ENCODE measurements at places on chromosomes 3 and 15. TPM values are rescaled to one million over a fixed set of nuclear protein-coding genes. Genes with fewer than 3 reads are reported as not detected.

GRCh38 chr3:150635076-150635475 is 32.0 kb downstream of the SELENOT start:
- no peak for DNase-seq

Gene ACAN
- total RNA-seq: 12.7 TPM

- no peak for DNase-seq
Measured at GRCh38 chr3:50466177-50466576, 37.3 kb downstream of the CACNA2D2 start.

DNA sequence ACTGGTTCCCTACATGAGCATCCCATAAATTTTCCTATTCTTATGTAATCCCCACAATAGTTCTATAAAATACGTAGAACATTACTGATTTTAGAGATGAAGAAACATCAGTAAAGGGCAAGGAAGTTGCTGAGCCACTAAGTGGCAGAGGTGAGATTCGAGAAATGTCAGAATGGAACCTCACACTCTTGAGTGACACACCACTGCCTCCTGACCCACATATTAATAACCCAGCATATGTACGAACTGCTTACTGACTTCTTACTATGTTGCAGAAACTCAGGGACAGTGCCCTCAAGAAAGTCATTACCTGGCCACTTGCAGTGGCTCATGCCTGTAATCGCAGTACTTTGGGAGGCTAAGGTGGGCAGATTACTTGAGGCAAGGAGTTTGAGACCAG is 1022.4 kb downstream of the FHIT start:
- DNase-seq: no peak

Gene CDV3
- 166 TPM for total RNA-seq

GRCh38 chr15:35753486-35753885 is 207.5 kb upstream of the DPH6 start:
- no peak for DNase-seq

GRCh38 chr3:27147215-27147614 is 222.0 kb downstream of the NEK10 start:
- DNase-seq: no peak

GRCh38 chr3:106421909-106422308 is 553.1 kb upstream of the CBLB start:
- peak; percentile 3 for DNase-seq

GRCh38 chr3:169663951-169664820 is 674 bp upstream of the MECOM start:
- peak; percentile 90 for DNase-seq

GRCh38 chr3:106913966-106914365 is 463.3 kb upstream of the CCDC54 start:
- DNase-seq: no peak

- no peak for DNase-seq
Measured at GRCh38 chr3:155741603-155742002, 3.3 kb downstream of the PLCH1 start.

Gene LRRC31
- not detected for total RNA-seq

DNA sequence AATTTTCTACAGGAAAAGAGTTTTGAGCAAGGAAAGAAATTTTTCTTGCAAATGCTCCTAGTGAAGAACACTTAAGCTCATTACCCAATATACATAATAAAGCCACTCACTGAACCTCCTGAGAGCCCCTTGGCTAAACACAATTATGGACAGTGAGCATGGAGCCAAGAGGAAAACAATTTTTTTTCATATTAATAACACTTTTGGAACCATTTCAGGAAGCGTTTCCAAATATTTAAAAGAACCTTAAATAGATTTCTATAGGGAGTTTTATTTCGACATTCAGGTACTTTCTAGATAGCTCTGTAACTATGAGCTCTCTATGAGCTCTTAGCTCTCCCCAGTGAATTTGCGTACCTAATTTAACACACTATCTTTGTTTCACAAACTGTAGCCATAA is 581.1 kb downstream of the ZNF385D start:
- no peak for DNase-seq

DNA sequence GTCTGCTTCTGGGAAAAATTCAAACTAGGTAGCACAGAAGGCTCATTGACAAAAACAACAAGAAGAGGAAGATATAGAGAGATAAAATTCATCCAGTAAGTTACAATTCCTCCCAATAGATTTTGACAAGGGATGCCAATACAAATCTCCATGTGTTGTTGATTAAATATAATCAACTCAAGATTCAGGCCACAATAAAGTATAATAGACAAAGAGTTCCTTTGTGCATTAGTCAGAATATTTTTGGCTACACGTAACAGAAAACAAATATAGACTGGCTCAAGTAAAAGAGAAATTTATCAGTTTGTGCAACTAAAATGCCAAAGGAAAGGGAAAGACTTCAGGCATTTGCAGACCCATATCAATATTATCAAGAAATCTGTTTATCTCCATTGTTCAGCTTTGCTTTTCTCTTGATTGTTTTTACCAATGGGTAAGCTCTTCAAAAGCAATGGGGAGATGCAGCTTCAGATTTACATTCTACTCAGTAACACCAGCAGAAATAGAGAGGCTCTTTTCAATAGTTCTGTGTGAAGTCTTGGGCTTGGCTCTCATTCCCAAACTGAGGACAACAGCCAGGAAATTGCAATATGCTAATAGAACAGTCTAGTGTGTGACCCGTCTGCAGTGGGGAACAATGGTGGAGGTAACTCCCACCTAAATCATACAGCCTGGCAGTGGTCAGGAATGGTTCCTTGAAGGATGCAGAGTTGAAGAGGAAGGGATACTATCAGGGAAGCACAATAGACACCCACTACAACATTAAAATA is 77.6 kb upstream of the PROK2 start:
- DNase-seq: no peak

Gene GPR176
- total RNA-seq: 173 TPM

GRCh38 chr3:30551266-30551665 is 55.1 kb upstream of the TGFBR2 start:
- no peak for DNase-seq

DNA sequence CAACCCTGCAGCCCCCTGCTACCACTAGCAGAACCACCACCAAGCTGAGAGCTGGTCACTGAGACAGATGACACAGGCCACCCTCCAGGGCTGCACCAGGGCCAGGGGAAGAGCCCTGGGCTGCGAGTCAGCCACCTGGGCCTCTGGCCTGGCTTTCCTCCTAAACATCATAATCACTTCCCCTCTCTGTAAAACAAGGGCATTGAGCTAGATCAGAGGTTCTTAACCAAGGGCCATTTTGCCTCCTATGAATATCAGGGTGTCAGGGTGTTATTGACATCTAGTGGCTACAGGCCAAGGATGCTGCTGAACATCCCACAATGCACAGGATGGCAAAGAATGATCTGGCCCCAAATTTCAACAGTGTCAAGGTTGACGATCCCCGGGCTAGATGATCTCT is 25.2 kb downstream of the TLE3 start:
- peak; percentile 29 for DNase-seq

DNA sequence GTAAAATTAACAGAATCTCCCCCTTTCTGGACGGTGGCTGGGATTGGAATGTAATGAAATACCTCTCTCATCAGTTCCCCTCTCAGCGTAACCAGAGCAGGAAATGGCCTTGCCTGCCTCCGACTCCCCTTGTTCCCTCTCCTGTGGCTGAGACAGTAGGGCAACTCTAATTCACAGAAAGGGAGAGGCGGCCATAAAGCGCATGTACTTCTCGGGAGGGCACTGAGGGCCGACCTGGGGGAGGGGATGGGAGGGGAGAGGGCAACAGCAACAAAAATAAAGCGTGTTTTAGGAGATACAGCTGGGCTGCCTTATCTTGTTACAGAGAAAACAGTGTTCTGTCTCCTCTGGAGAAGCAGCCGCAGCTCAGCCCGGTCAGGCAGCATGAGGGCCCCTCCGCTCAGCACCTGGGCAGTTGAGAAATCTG is 783.3 kb upstream of the ARRDC4 start:
- DNase-seq: no peak

DNA sequence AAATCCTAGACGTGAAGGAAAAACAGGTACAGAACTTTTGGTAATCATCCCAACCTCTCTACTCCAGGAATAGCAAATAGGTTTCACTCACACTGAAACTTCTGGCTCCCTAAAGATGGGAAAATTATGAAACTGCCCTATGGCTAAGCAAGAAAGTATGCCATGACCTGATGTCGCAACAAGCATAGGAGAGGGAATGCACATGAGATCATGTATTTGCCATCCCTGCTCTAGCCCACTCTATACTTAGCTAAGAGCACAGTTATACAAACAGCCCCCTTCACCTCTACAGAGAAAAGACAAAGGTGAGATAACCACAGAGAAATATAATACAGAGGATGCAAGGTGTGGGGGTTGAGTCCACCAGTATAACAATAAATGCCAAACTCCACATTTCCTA is 102.7 kb downstream of the TBC1D5 start:
- no peak for DNase-seq

- DNase-seq: peak; percentile 91
Measured at GRCh38 chr3:58471025-58471887, 20.6 kb upstream of the KCTD6 start.

Gene ADCY5
- total RNA-seq: 0.59 TPM

GRCh38 chr15:88917760-88918159 is 4.6 kb upstream of the MFGE8 start:
- no peak for DNase-seq

- no peak for DNase-seq
Measured at GRCh38 chr15:78174401-78174800, 25.2 kb downstream of the IDH3A start.

DNA sequence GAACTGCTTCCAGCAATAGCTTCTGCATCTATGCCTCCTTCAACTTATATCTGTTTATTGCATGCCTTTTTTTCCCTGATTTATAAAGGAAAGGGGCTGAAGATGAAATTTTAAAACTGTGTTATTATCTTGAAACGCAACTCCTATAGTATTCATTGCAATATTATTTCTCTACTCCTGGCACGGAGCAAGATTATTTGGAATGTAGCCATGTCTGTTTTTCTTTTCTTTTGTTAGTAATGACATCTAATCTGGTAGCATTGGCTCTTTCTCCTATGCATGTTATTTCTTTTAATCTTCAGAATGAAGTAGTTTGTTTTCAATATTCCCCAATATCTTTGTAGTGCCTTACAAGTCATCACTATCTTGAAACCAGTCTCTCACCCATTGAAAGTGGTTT is 33.6 kb downstream of the KCNMB2 start:
- no peak for DNase-seq

Gene IMPG2
- 0.36 TPM for total RNA-seq

- no peak for DNase-seq
Measured at GRCh38 chr3:13365390-13366379, 54.4 kb downstream of the NUP210 start.

- peak; percentile 91 for DNase-seq
Measured at GRCh38 chr3:128343287-128344051, 123.2 kb downstream of the DNAJB8 start.

Gene CD200R1
- total RNA-seq: under 0.01 TPM
